ENCODE measurements at places on chromosomes 7 and 10.

GRCh38 chr10:27052656-27053055, 47.6 kb downstream of the ANKRD26 start:
- no peak for DNase-seq

DNA sequence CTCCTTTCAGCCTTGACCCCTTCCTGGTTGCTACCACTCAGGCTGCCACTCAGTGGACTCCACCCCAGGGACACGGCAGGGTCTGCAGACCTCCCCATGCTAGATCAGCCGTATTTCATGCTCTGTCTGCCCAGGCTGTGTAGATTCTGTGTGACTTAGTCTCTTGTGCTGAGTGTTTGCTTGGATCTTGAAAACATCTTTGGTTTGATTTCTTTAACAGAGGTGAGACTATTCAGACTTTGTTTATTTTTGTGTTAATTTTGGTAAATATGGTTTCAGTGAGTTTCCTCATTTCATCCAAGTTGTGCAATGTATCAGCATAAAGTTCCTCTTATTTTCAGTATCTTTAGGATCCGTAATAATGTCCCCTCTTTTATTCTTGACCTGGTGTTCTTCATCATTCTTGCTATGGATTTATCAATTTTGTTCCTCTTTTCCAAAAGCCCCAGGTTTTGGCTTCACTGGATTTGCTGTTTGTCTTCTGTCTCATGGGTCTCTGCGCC, 21.2 kb upstream of the PWWP2B start:
- no peak for DNase-seq

GRCh38 chr10:30378201-30378995, 29.3 kb upstream of the MTPAP start:
- no peak for DNase-seq

- no peak for DNase-seq
Measured at GRCh38 chr10:109887243-109887642, 36.1 kb downstream of the XPNPEP1 start.

DNA sequence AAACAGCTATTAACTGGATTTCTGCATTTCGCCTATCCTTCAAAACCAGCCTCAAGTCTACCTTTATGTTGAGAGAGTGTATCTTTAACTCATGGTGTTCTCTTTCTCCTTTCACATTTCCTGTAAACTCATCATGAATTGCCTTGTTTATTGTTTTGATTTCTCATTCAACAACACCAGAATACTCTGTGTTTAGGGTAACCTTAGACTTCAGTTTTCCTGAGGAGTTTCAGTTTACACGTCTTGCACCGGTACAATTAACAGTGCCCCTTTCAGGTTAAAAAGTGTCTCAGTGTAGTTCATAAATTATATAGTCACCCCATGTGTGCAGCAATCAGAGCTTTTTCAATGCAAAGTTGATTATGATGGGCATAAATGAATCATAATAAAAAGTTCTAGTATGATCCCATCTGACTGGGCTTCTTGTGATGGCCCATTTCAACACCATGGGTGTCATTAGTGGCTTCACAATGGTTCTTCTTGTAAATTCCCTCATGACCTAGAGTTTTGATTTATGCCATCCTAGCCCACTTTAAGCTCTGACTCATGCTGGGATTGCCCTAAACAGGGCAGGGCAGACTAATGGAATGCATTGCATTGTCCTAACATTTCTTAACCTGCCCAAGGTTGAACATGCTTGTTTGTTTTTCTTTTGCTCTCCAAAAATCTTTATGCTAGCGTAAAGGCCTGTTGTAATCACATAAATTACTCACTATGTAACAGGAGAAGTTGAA, 22.0 kb downstream of the ITGB8 start:
- no peak for DNase-seq

GRCh38 chr7:131365838-131366237, 38.2 kb downstream of the MKLN1 start:
- no peak for DNase-seq

- no peak for DNase-seq
Measured at GRCh38 chr10:34183016-34183796, 631.9 kb downstream of the PARD3 start.

GRCh38 chr7:25448301-25448700, 220.0 kb upstream of the NPVF start:
- DNase-seq, result no peak

DNA sequence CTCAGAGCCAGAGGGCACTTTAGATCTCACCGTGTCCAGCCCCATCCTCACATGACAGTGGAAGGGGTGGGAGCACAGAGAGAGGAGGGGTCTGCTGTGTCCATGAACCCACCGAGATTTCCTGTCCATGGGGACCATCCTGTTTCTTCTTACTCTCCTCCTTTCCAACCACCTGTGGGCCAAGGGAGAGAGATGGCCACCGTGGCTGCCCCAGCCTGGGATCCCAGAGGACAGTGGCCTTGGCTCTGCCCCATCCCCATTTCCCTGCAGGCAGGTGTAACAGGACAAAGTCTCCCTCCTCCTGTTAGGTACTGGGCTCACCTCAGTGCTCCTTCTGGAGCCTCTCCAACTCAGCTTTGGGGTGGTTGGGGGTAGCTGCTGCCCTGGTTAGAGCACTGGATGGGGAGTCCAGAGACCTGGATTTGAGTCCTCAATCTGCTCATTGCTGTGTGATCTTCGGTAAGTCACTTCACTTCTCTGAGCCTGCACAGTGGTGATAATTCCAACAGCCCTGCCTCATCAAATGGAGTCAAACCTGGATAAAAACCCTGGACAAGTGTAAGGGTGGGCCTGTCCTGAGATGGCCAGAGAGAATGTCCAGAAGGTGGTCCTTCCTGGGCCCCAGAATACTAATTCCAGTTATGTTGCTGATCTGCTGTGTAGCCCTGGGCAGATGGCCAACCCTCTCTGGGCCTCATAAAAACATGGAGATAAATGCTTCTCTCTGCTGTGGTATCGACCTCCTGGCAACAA, 17.8 kb upstream of the PCBD1 start:
- DNase-seq, result no peak

DNA sequence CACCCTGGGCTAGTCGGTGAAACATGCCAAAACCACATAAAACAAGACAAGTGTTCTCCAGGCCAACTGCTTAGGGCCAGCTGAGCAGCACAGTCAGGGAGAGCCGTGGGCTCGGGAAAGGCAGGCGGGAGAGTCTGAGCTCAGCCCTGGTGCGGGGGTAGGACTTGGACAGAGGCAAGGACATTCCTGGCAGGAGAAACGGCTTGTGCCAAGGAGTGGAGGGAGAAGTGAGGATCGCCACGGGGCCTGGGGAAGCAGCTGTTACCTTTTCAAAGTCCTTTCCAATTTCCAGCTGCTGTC, 4.2 kb downstream of the ELN start:
- no peak for DNase-seq

- no peak for DNase-seq
Measured at GRCh38 chr7:127317447-127317961, 64.8 kb upstream of the GRM8 start.

GRCh38 chr10:125662584-125662983, 20.4 kb downstream of the TEX36 start:
- no peak for DNase-seq

DNA sequence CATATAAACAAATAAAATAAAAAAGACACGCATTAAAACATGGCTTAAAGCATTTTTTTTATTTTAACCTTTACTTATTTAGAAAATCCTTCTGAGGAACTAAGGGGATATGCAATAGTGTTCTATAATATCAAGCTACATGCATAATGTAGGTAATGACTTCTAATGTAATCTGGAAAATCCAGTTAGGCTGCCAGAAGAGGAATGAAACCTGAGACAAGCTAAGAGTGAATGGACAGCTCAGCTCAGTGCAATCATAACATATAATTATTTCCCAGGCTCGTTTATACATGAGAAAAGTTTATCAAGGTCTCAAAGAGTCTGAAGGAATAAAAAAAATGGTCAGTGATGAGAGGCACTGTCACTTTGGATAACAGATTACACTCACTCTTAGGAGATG, 649.0 kb upstream of the PCDH15 start:
- no peak for DNase-seq

DNA sequence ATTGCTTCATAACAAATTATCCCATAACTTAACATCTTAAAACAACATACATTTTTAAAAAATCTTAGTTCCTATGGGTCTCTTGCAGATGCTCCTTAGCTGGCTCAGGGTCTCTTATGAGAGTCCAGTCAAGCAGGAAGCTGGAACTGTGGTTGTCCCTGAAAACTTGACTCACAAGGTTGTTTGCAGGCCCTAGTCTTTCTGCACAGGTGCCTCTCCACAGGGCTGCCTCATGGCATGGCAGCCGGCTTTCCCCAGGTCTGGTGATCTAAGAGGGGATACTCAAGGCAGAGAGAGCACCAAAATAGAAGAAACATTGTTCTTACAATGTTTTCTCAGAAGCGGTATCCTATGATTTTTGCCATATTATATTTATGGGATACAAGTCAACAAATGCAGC, 127.1 kb downstream of the CDK14 start:
- DNase-seq, result no peak

DNA sequence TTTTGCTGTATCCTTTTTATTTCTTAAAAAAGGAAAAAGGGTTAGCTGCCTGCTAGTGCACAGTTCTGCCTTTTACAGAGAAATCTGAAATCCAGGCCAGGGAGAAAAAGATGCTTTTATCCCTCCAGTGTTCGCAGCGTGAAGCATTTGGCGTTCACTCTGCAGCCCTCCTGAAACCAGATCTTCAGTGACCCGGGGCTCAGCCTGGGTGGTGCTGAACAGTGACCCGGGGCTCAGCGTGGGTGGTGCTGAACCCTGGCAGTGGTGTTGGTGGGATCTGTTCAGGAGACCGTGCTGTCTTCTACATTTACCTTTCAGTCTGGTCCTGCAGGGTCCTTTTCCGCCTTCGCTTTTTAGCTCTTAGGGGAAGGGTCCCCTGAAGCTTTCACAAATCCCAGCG, 164.7 kb upstream of the KLF6 start:
- no peak for DNase-seq

GRCh38 chr7:45574416-45574668, 174 bp downstream of the ADCY1 start:
- no peak for DNase-seq

- no peak for DNase-seq
Measured at GRCh38 chr7:1557771-1558170, 1.8 kb upstream of the TMEM184A start.

DNA sequence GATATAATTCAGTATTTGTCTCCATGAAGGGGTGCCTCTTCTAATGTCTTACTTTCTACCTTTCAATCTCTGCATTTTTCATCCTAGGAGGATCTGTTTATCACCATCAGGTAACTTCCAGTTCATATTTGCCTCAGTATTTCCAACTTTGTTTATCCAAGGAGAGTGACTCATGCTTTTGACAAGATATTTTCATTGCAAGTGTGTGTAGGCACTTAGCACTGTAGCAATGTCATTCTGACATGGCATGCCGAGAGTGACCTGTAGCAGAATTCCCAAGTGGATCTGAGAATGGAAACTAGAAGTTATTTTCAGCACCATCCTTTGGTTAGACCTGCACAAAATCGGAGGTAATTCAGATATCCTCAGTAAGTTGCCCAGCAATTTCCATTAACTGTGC, 129.9 kb downstream of the INHBA start:
- no peak for DNase-seq

- DNase-seq, result no peak
Measured at GRCh38 chr7:613442-614140, 93.9 kb upstream of the PDGFA start.

DNA sequence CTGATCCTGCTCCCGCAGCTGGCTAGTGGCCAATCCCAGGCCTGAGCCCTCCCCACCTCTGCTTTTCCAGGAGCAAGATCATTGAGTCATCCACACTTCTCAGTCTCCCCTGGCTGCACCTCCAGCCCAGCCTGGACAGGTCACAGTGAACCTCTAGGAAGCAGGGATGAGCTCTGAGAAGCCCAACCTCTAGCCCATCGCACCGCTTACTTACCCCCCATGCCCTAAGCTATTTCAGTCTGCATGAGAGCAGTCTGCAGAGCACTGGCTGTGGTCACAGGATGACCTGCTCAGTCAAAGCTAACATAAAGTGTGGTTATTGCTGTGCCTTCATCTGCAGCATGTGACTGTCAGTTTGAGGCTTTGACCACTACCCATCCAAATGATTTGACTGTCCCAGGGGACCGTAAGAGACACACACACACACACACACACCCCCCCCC, 129.2 kb downstream of the SORBS1 start:
- no peak for DNase-seq

- no peak for DNase-seq
Measured at GRCh38 chr7:110940756-110941155, 150.2 kb upstream of the LRRN3 start.

- DNase-seq, result no peak
Measured at GRCh38 chr7:40546616-40547501, 412.1 kb downstream of the SUGCT start.

DNA sequence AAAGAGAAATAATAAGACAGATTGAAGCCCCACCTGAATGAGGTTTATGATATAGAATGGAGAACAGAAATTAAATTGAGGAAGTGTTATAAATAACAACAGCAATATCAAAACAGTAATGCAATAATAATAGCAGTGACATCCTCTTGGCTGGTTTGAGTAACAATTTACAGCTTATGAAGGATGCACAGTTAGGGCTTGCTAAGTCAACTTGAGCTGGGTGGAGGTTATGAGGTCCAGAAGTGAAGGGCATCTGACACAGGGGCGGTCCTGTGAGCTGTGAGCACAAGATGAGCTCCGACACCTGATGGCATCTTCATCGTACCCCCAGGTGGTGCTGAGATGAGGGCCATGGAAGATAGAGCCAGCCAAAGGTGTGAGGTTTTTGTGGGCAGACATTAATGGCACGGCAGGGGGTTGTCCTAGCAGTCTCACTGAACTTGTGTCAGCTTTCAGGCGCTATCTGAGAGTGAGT, 30.5 kb downstream of the ARHGAP22 start:
- no peak for DNase-seq

DNA sequence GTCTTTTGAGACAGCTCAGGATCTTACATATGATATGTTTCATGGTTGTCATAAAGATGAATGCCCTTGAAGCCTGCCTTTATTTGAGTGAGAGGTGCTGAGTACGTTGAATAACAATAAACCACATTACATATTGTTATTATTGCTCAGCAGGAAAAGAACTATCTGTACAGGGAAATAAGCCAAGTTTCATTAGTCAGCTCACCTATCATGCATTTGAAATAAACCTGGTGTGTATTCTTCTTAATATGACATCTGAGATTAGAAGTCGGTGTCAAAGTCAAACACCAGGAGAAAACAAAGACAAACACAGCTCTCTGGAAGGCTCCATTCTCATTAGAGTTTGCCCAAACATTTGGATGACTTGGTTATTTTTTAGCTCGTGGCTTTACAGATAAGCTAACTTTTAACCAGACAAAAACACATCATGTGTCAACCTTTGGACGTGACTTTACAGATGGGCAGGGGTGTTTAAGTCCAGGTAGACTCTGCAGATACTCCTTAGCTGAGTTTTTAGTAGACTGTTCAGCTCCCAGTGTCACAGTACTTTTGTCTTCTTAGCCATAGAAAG, 71.2 kb upstream of the AOAH start:
- DNase-seq, result no peak

Data from AG04450 (cell line).